ENCODE measurements at places on chromosomes 3 and 15. TPM values are rescaled to one million over a fixed set of nuclear protein-coding genes. Genes with fewer than 3 reads are reported as not detected.
A peak's percentile ranks its signal among the peaks of the same experiment; 100 is the strongest.

- no peak for DNase-seq
These were observed 192.6 kb upstream of the ALCAM start for GRCh38 chr3:105174017-105174615.

DNA sequence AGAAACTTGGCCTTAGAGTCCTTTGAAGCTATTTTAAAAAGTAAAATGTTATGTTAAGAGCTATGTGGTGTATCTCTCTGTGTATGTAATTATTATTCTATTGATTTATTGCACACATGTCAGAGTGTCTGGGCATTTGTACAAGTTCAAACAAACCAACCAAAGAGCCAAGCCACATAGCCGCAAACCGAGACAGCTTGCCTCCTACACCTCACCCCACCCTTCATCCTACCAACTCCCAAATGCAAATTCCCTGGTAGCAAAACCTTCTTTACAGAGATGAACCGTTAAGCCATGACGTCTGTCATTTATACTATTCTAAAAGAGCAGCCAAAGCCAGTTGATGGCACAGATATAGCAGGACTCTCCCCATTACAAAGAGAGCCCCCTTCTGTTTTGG is 332.3 kb downstream of the ERC2 start:
- DNase-seq: no peak

GRCh38 chr3:49410066-49410845 is 1.5 kb downstream of the RHOA start:
- no peak for DNase-seq

DNA sequence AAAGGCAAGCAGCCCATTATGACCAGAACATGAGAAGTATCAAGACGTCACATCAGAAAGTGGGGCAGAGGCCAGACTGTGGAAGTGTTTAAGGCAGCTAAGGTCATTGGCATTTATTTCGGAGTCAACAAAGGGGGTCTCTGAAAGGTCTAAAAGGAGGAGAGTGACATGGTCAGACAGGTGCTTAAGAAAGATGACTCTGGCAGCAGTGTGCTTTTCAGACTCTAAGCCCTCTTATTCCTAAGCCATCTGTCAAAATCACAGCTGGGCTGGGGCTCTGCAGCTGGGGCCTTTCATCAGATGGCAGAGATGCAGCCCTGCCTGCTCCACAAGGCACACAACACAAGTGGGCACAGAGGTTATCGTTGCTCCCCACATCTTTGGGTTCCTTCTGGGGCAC is 14.0 kb downstream of the FBXL22 start:
- DNase-seq: no peak

DNA sequence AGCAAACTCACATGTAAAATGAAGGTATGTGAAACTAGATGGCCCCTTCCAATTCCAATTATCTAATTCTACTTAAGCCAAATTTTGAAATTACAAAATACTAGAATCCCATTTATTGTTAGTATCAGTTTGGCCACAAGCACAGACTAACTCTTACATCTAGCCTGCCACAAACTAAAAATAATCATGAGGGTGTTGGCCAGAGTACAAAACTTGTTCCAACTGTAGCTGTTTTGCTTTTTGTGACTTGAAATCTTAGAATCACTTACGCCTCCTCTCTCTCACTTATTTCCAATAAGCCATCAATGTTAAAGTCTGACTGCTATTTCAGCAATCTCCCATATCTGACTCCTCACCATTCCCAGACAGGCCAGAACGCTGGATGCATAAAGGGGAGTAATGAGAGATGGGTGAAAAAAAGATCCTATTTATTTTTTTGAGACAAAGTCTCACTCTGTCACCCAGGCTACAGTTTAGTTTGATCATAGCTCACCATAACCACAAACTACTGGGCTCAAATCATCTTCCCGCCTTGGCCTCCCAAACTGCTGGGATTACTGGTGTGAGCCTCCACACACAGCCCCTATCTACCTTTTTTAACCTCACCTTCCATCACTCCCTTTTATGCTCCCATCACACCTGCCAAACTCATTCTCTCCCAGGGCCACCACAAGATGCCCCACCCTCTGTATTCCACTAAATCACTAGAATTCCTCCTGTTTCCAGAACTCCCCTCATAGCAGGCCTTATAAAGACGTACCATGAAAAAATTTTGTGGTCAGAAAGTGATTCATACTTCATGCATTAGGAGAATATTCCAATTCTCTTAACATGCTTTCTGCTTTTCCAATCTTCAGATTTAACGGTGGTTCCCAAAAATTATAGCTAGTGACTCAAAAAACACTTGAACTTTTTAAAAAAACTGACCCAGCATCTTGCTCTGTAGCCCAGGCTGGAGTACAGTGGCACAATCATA is 36.5 kb downstream of the ATOSA start:
- DNase-seq: no peak

Gene TCAIM
- total RNA-seq: 19.4 TPM

DNA sequence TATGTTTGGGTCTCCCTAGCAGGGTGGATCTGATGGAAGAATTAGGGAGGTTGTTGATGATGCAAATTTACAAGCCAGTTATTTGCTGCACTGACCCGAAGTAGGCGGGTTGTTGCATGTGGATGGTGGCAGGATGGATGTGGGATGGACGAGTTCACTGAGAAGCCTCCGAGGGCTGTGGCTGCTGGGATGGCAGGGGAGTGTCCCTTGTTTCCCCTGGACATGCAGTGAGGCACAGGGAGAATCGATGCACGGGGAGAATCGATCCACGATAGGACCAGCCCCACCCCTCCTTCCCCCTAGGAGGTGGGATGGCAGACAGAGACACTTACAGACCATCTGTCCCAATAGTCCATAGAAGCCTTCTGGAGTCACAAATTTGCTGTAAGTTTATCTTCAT is 31.0 kb upstream of the KLF13 start:
- peak; percentile 5 for DNase-seq

DNA sequence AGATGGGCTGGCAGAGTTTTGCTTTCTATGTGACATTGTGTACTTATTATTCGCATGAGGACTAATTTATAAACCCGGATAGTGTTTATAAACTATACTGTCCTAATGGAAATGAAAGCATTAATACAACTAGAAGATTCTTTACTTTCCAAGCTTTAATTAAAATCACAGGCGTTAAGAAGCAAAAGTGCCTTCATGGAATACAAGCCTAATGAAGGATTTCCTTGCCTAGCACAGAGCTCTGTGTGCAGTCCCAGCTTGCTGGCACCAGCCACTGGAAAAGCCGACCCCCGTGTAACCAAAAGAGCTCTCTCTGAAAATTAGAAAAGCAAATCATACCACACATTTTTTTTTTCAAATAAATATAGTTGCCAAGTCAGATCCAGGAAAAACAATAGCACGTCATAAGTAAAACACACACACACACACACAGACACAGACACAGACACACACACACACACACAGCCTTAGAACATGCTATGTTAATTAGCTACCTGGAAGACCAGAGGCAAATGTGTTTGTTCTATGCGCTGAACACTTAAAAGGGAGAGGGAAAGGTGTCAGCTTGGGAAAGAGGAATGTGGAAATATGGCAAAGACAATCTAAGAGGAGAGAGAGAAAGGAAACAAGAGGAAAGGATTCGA is 1084.2 kb downstream of the TUSC7 start:
- no peak for DNase-seq

Gene GOLGA6A
- total RNA-seq: not detected

DNA sequence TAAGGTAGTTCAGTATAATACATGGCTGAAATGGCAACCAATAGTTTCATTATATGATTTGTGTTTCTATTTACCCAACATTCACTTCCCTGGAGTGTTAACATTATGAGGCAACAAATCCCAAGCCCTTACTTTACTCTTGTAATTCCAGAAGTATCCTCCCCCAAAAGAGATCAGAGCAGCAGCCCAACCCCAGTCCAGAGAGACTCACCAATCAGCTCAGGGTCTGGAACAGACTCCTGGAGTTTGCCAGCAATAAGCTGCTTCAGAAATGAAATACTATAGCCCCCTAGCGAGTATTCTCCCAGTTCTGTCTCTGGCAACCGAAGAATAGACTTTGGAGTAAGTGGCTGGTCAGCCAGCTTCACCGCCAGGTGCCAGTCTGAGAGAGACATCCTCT is 2.5 kb downstream of the UBL7 start:
- DNase-seq: no peak

GRCh38 chr3:150822636-150823035 is 59.7 kb upstream of the SIAH2 start:
- DNase-seq: no peak
